ENCODE measurements at places on chromosomes 6 and 20.

GRCh38 chr6:135180542-135181332 lies at the start of gene MYB:
Gene MYB, plus strand, starts transcription at chr6:135181308. Its CDS starts 206 bp downstream, at chr6:135181514.
- DNase-seq, result no peak

- no peak for DNase-seq
Measured at GRCh38 chr6:13660273-13660672, 45.1 kb downstream of the NOL7 start.

DNA sequence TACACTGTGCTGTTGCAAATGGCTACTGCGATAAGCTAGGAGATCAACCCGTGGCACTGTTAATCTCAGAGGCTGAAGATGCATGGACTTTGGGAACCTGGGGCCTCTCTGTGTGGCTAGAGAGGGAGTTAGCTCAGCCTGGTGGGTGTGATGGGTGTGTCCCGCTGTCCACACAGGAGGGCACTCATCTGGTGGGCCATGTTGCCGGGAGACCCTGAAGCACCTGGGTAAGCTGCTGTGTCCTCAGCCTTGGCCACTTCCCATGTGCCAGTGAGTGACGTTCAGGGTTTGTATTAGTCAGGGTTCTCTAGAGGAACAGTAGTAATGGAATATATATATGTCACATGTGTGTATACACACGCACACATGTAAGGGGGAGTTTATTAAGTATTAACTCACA lies 132.7 kb downstream of the ERMARD start:
- no peak for DNase-seq

DNA sequence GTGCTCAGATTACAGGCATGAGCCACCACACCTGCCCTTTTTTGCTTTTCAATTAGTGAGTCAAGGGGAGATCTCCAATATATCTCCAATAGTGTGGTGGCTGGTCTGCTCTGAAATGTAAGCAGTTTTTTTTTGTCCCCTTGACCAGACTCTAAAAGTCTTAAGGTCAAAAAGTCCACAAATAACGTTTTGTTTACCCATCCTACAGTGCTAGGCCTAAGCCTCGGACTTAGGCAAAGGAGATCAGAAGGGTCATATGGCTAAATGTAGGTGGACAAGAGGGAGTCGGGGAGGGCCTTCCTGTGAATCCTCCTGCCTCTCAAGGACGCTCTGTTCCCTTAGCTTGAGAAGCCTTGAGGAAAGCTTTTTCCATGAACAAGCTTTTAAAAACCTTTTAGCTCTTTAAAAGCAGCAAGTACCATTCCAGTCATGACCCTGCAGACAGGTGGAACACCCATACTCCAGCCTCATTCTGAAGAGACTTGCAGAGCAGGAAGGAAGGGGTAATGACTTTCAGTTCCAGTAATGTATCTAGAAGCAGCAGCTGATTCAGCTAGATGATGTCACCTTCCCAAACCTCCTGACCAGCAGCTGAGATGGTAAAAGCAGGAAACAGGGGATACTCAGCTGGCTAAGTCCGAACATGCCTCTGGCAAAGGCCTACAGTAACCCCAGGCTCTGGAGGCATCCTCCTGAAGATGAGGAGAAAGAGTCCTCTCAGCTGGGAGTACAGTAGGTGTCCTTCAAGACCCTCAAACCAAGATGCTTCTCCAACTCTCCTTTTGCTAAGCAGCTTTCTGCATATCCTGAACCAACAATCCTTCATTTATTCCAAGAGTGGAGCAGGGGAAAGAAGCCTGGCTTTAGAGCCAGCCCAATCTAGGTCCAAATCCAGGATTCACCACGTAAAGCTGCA lies 23.6 kb downstream of the BCL2L1 start:
- DNase-seq, result no peak

- DNase-seq, result no peak
Measured at GRCh38 chr20:62897666-62898065, 28.6 kb downstream of the DIDO1 start.

GRCh38 chr6:154252678-154253077 lies 103.9 kb downstream of the IPCEF1 start:
- DNase-seq, result no peak

DNA sequence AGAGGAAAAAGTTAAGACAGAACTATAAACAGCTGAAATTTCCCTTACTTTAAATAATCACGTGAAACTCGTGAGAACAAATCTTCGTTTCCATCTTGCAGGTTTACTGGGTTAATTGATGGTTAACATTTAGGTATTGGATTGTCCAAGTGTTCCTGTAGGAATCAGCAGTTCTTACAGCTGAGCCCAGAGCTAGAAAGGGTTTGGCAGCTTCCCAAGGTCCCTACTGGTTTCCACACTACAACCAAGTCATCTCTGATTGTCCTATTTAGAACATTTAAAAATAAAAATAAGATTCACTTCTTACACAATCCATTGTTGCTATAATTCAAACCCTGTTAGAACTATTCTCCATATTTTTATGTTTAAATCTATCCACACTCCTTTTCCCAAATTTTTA lies 15.8 kb downstream of the MPC1 start:
- no peak for DNase-seq

GRCh38 chr6:166664135-166664534 lies 37.1 kb upstream of the RPS6KA2 start:
- DNase-seq, result no peak

DNA sequence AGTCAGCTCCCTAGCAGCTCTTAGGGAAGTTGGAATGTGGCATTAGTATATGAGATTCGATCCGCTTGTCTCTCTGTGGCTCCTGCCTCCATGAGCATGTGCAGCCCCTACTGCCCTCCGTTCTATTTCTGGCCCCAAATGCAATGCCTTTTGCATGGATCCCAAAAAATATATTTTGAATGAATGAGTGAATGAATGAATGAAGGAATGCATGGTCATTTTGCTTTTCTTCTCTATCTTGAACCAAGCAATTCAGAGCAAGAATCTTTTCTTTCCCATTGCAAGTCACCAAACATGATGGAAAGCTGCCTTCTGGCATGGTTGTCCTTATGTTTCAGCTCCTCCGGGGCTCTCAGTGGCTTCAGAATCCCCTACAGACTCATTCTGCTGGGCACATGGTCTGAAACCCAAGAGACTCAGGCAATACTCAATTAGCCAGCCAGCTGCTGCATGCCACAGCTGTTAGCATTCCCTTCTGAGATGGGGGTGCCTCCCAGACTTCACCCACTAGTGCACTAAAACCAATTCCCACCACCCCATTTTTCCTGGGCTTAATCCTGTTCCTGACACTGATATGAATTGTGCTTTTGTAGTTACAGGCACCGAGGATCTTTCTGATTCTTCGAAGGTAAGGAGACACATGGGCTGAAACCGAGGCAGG lies 2.6 kb upstream of the IYD start:
- no peak for DNase-seq

- no peak for DNase-seq
Measured at GRCh38 chr6:157830354-157831017, 7.4 kb downstream of the SNX9 start.

DNA sequence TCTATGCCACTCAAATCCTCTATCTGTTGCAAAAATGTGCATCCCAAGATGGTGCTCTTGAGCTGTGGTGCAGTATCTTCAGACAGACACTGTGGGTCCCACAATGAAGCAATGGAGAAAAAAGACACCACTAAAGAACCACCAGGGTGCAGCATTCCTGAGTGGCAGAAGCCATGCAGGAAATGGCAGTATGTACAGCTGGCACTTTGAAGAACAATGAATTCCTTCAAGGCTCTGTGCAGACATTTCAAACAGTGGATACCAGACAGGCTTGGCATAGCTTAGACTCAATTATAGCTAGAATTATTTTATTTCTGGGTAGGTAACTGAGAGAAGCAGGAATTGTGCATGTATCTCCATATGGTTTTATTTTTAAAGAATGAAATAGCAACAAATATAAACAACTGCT lies 24.0 kb upstream of the HDAC2 start:
- DNase-seq, result no peak

- DNase-seq, result no peak
Measured at GRCh38 chr6:31357886-31358285, 907 bp upstream of the HLA-B start.

- no peak for DNase-seq
Measured at GRCh38 chr6:15862810-15863209, 200.0 kb upstream of the DTNBP1 start.

DNA sequence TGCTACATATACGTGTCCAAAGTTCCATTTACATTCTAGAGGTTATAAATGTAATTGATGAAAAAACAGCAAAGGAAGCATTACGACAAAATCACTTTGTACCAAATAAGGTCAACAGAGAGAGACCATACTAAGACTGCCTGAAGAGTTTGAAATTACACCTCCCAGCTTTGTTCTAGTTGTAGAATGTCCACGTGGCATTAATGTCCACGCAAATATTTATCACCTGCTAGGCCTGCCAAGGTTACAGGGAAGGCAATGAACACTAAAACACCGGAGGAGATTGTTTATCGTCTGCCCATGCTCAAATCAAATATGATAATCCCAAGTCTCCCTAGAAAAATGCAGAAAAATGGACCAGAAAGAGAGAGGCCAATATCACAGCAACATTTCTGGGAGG lies 6.2 kb downstream of the RALGAPA2 start:
- DNase-seq, result no peak

DNA sequence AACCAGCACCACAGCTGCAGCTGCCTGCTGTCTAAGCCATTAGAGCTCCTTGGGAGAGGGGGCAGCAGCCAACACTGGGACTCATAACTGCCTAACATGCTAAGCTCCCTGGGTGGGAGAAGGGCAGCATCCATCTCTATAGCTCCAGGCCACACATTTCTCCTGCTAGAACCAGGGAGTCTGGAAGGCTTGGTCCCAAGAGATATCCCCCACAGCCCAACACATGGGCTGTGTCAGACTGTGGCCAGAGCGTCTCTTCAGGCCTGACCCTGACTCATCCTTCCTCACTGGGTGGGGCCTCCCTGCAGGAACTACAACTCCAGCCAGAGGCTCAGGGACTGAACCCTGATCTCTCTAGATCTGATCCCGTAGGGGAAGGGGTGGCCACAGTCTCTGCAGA lies 411.1 kb downstream of the HDGFL1 start:
- DNase-seq, result no peak

DNA sequence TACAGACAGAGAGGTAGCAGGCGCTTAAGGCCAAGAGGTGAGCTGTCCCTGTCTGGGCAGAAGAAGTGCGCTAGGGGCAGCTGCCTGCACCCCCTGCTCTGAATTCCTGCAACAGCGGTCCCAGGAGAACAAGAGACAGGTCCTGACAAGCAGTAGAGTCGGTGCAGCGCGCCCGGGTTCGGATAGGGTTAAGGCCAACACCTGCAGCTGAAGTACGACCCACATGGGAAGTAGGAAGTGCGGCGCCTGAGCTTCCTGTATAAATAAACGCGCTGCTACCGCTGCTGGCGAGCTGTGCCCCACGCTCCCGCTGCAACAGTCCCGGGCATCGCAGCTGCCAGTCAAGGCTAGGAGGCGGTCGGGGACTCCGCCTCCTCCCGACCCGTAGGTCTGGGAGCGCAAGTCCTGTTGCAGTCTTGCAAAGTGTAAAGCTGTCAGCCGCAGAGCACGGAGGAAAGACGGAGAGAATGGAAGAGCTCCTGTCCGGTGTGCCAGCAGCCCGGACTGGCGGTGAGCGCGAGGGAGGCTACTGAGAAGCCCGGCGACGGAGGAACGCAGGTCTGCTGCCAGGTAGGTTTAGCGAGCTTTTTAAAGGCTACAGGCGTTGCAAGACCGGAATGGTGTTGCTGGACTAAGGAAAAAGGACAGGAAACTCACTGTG lies at the start of gene RNF144B:
Gene RNF144B (plus strand): TSS at position 290 of the 661 bp plus-strand sequence. CDS start 12,185 bp downstream, outside the sequence.
- DNase-seq, result no peak

GRCh38 chr6:102398788-102399390 lies 1005.4 kb downstream of the GRIK2 start:
- DNase-seq, result no peak

- no peak for DNase-seq
Measured at GRCh38 chr6:130680116-130680515, 147.1 kb upstream of the SMLR1 start.

DNA sequence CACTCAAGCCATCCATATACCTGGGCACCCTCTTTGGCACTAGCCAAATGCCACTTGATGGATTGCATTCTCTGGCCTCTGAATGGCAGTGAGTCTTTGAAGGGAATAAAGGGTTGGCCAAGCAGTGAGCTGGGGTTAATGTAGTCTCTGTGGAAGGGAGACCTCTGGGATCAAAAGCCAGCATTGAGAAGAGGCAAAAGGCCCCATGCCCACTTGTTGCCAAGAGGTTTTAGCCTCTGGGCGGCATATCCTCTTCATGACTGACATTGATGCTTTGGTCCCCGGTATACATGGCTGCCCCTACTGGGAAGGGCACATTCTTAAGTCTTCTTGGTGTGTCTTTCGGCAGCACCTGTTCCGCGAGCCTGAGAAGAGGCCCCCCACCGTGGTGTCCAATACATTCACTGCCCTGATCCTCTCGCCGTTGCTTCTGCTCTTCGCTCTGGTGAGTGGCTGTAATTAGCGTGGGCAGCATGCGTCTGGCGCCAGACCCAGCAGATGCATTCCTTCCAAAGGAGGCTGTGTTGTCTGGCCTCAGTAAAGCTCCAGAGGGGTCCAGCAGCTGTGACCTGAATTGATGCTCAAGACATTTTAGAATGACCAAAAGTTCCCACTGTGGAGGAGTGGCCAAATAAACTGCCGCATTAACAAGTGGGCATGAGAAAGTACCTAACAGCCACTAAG lies 29.5 kb downstream of the GHRH start:
- no peak for DNase-seq

DNA sequence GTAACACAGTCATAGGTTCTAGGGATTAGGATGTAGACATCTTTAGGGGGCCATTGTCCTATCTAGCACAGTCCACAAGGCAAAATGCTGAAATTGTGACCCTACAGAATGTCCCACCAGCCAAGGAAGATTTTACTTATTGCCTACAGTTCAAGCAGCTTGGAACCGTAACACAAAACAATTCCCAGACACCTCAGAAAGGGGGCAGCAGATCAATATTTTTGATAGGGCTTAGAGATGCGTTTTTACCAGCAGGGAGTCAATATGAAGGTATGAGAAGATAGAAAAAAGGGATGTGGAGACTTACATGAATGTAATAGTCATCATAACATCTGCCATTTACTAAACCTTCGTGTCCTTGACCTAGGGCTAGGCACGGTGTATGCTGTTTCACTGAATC lies 81.0 kb downstream of the TMEM170B start:
- DNase-seq, result no peak

DNA sequence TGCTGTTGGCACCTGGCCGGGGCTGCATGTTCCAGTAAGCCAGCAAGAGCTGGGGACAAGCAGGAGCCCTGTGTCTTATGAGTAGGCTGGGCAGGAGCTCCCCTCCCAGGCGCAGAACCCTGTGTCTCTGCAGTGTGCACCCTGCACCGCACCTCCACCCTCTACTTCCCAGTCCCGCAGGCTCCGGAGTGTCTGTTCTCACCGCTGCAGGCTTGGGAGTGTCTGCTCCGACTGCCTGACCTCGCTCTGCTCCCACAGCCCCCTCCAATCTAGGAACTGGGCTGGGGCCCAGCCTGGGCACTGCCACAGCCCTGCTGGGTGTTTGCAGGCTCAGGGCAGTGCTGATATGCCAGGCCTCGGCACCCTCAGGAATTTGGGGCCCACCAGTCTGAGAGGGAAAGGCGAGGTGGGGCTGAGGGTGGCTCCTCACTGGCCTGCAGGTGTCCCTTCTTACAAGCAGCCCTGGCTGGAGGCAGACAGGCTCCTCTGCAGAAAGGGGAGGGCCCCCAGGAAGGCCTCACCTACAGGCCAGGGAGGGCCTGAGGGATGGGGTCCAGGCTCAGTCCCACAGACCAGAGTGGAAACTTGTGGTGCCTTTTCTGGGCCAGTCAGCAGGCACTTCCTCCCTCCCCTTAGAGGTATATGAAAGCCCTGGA lies 871.6 kb upstream of the GJE1 start:
- no peak for DNase-seq

Data from stimulated activated CD4-positive, alpha-beta T cell treated with anti-CD3 and anti-CD28 coated beads, Interleukin-1b, Interleukin-23, amount 100 ng/mL, for 24 hours (primary cell).